HFFc6 (cell line): ENCODE measurements at places on chromosomes 3 and 15. TPM values are rescaled to one million over a fixed set of nuclear protein-coding genes. Genes with fewer than 3 reads are reported as not detected.

DNA sequence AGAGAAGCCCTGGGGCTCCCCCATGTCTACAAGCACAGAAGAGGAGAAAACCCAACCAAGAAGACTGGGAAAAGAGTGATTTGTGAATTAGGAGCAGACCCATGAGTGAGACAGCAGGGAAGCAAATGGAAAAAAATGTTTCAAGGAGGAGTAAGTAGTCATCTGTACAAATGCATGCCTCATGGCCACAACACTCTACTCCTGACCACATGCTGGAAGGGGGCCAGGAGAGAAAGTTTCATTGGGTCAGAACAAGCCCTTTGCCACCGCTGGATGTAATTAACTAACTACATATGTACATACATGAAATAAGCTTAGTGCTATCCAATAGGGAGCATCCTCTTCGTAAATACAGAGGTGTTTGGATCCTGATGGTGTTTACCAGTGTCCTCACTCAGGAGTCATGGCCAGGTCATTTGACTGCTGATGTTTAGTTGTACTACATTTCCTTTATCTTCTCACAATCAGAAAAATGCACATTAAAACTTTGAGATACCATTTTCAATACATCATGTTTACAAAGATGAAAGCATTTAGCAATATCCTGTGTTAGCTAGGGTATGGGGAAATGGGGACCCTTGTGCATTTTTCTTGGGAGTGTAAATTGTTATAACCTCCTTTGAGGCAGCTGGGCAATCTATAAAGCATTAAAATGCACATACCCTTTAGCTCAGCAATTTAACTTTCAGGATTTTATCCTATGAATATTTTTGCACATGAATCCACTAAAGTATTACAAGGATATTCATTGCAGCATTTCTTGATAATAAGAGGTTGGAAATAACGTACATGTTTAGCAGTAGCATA lies 27.1 kb downstream of the CLRN1 start:
- DNase-seq, result peak; percentile 49
- H3K4me3 ChIP-seq, result no peak overlapping the region
- H3K27me3 ChIP-seq, result peaks cover 6% of the 10 kb centered on the region; the same call in 1 of the 2 replicates
- H3K36me3 ChIP-seq, result no peaks in the 10 kb centered on the region
- H3K27ac ChIP-seq, result no peak overlapping the region

GRCh38 chr3:131397889-131398288 lies 16.3 kb downstream of the NUDT16 start:
- DNase-seq, result no peak
- H3K36me3 ChIP-seq, result no peaks in the 10 kb centered on the region; the same call in 1 of the 2 replicates
- H3K27ac ChIP-seq, result no peak overlapping the region
- no peak overlapping the region for H3K4me3 ChIP-seq

SCG5 gene
- total RNA-seq, result 2.9 to 5.6 TPM (median 3.2 TPM) in 3 replicates

CHRD gene
- 0.09 to 0.10 TPM in 2 of 3 replicates, not detected in the other for total RNA-seq
